Activated T-helper 2 cell treated with anti-CD3 and anti-CD28 coated beads, Interferon-gamma antibody, Interleukin-2, Interleukin-4, amounts not matched to agents 10 μg/mL and 5 μg/mL and 100 μg/mL, durations not matched to agents 14 hours and 24 hours and 36 hours (primary cell): ENCODE measurements at places on chromosomes 16 and 17. TPM values are rescaled to one million over a fixed set of nuclear protein-coding genes. Genes with fewer than 3 reads are reported as not detected.

Gene MT4
- not detected in 2 replicates for total RNA-seq

Gene STXBP4
- 7.4 and 7.6 TPM in 2 replicates for total RNA-seq

- no peak for DNase-seq
Observed at GRCh38 chr17:9200699-9201359, 179.5 kb downstream of the NTN1 start.

GRCh38 chr16:84949772-84950436, 61.4 kb downstream of the ZDHHC7 start:
- no peak for DNase-seq

GRCh38 chr17:2828397-2829038, 32.3 kb downstream of the RAP1GAP2 start:
- peak; percentile 67 for DNase-seq

DNA sequence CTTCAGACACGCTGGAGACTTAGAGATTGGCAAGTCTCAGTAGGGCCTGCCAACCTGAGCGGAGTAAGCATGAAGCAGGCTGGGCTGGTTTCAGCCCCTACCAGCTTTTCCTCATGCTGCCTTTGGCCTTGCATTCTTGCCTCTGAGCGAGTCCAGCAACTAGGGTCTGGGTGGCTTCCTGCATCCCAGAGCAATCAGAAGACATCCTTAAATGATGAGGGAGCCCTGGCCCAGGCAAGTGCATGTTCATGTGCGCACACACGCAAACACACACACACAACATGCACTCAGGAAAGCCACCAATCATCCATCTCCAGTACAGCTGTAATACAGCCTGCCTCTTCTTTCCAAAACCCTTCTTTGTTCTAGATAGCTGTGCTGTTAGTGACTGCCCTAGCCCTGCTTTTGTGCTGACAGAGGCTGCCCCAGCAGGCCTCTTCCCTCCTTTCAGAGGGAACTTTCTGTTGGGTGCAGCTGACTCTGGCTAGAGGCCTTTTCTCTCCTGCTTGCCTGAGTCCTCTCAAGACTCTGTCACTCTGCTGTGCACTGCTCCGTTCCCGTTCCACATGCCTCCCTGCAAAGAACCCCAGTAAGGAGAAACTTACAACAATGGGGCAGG, 30.7 kb upstream of the TBX2 start:
- DNase-seq = no peak

DNA sequence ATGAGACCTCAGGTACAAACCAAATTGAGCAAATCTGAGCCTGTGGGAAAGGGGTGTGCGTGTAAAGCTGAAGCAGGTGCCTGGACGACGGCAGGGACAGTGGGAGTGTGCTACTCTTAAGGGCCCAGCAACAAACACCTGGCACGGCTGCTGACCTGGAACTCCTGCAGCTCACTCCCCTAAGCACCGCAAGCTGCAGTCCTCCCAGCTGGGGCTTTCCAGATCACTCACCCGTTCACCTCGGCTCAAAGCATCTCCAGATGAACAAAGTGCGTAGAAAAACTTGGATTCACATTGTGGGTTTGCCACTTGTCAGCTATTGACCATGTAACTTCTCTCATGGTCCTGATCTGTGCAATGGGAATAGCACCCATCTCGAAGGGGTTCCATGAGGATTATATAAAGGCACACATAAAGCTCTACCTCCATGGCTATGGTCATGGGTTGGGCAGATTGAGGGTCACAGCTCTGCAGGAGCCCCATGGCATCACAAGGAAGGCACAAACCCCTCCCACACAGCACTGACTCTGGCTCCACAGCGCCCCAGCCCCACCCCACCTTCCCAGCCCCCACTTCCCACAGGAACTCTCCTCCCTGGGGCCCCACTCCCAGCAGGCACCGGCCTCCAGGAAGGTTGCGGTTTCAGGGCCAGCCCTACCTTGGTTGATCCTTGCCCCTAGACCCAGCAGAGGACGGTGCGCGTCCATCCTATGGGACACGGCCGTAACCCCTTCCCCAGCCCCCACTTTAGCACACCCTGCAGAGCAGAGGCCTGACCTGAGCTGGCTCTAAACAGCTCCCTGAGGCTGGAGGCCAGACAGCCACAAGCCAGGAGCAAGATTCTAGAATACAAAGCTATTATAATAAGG, 21.9 kb downstream of the ST3GAL2 start:
- DNase-seq = no peak
